Iris pigment epithelial cell (primary cell): ENCODE measurements at places on chromosomes 12 and 14.

DNA sequence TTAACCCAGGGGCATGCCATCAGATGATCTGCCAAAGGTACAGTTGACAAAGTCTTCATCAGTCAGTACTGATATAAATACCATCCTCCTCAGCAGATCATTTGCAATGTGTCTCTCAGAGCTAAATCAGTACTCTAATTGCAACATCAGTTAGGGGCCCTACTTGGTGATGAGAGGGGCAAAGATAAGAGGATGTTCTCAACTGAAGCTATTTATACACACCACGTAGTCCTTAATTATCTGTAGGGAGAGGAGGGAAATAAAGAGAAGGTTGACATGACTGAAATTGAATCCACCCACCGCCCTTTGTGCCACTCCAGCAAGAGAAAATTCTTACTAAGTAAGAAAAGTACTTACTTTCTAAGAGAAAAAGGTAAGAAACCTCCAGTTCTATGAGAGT, 157.8 kb upstream of the NUDT4 start:
- DNase-seq: no peak

GRCh38 chr14:93978735-93979134, 2.4 kb upstream of the ASB2 start:
- DNase-seq: no peak

DNA sequence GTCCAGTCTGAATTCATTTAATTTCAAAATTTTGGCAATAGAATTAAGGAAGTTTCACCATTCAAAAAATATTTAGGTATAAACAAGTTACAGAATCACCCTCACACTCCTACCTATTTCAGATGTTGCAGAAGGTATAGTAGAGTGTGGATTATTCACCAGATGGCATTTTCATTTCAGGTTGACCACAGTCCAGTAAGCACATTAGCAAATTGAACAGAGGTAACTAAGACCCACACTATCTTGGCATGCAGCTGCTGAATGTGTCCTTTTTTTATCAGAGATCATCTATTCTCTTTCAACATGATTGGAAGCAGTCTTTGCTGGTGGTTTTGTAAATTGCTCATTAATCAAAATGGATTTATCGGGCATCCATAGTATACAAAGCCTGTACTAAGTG, 151.8 kb upstream of the GARIN6 start:
- DNase-seq: no peak

- no peak for DNase-seq
Measured at GRCh38 chr12:71474791-71475190, 35.2 kb downstream of the LGR5 start.

DNA sequence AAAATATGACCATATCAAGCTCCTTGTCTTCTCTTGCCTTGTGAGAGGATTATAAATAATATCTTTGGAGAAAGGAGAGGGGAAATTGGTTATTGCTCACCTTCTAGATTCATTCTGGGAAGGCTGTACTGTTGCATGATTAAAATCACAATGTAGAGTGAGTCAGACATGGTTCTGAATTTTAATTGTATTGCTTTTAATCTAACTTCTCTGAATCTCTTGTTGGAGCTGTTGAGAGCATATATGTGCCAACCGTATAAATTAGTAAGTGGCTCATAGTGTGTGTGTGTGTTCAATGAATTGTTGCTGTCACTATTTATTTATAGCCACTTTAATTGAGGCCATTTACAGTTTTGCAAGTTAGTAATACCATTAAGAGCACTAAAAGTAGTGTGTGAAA, 56.1 kb downstream of the KCNJ8 start:
- no peak for DNase-seq

DNA sequence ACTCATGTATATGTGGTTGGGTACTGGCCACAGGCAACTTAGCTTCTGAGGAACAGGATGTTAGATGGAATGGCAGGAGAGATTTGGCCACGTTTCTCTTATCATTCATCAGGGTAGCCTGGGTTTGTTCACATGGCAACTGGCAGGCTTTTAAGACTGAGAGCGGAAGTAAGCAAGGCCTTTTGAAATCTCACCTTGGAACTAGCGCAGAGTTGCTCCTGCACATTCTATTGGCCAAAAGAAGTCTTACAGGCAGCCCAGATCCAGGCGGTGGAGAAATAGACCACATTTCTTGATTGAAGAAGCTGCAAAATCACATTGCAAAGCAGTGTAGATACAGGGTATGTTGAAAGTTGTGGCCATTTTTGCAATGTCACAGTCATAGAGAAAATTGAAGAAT, 3.7 kb downstream of the CLEC4A start:
- peak; percentile 8 for DNase-seq

GRCh38 chr14:73235531-73236155, 1.7 kb upstream of the PAPLN start:
- DNase-seq: no peak

GRCh38 chr12:69935651-69936100, 110.6 kb downstream of the MYRFL start:
- DNase-seq: no peak

DNA sequence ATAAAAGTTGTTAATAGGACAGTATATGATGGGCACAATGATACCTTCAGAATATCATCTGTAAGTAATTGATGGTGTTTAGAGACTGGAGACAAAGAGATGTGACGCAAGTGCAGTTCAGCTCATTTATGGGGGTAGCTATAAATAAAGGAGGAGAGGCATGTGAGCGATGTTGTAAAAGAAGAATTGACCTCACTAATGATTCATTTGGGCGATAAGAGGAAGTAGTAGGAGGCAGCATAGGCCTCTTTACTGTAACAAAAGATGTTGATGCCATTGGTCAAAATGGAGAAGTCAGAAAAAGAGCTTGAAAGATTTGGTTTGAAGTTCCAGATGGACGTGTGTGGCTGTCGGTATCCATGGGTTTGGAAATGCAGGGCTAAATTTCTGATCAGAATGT, 70.0 kb downstream of the FLRT2 start:
- peak; percentile 70 for DNase-seq

DNA sequence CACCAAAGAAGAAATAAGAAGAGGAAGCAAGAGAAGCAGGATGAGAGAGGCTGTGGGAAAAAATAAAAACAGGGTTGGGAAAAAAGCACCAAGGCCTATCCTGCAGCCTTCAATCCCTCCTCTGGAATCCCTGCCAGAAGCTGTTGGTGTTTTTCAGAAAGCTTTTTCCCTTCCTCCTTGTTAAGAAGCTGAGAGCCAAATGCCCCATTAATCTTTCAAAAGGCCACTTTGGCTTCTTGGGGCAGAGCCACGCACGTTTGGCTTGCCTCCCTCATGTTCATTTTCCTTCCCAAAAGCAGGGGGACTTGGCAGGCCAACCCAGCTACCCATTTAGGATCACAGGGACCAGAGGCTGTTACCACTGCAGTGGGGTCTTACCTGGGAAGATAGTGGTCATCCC, 365.3 kb downstream of the NUAK1 start:
- no peak for DNase-seq

DNA sequence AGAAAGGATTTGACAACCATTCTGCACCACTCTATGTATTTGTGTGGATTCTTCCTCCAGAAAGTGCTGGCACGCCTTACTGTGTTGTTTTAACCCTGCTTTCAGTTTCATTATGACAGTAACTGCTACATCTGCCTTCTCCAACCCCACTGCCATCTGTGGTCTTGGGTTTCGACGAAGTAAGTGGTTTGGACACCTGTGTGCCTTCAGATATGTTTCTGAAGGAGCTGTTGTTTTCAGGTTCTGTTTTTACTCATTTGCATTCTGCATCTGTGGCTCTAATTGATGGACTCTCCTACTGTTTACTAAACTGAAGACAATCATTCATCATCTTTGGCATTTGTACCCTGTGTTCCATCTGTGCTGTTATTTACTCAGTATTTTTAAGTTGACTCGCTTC, 4.1 kb downstream of the TSHR start:
- DNase-seq: no peak

GRCh38 chr14:30995689-30996088, 29.8 kb upstream of the AP4S1 start:
- no peak for DNase-seq

GRCh38 chr12:80709811-80710726, 2.6 kb downstream of the MYF6 start:
- no peak for DNase-seq

- peak; percentile 5 for DNase-seq
Measured at GRCh38 chr12:18932715-18933114, 194.8 kb downstream of the CAPZA3 start.

DNA sequence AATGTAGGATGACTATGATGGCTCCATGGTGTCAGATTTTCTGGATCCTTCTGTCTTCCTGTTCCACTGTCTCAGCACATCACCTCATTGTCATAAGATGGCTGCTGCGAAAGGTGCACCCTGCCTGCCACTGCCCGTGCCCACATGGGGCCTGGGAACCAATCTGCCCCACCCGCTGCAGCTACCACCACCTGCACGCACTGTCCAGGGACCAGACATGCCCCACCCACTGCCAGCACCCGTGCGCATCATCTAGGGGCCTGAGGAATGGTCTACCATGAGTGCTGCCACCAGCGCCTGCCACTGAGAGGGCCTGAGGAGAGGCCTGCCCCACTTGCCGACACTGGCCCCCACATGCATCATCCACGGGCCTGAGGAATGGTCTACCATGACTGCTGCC, 23.8 kb downstream of the CYP46A1 start:
- no peak for DNase-seq

GRCh38 chr12:5114436-5114835, 70.8 kb downstream of the KCNA5 start:
- DNase-seq: peak; percentile 11

DNA sequence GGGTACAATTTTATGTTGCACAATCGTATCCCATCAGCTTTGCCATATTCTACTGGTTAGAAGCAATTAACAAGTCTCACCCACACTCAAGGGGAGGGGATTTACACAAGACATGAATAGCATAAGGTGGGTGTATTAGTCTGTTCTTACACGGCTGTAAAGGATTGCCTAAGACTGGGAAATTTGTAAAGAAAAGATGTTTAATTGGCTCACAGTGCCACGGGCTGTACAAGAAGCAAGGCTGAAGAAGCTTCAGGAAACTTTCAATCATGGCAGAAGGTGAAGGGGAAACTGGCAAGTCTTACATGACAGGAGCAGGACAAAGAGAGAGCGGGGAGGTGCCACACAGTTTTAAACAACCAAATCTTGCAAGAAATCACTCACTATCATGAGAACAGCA, 231.8 kb upstream of the AMIGO2 start:
- no peak for DNase-seq

DNA sequence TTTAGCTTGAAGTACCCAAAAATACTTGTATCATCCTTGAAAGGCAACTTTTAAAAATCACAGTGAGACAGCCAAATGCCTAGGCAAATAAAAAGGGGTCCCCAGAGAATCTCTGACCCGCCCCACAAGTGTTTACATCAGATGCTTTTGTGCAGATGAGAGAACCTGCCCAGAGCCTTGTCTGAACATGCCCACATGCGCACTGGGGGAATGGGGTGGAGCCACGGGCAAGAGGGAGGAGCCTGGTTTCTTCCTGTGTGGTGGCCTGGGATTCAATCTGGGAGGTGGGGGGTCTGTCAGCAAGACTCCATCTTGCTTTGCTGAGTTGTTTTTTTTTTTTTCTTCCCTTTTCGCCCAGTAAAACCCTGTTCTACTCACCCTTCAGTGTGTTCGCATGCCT, 381.7 kb upstream of the CCDC196 start:
- no peak for DNase-seq

DNA sequence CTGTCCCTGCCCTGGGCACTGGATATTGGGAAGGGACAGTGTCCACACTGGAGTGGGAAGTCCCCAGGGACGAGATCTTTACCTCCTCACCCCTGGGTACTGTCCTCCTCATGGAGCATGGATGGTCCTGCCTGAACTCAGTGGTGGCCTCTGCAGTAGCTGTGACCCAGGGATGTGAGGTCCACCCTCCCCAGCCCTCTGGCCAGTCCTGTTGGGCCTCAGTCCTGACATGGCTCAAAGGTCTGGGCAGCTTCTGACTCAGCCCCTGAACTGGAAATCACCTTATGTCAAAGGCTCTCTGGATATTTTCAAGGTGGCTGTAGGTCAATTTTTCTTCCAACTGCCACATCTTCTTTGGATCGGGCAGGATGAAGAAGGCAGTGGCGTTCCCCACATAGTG, 24.4 kb downstream of the SERPINA1 start:
- no peak for DNase-seq

GRCh38 chr12:3496957-3497356, 6.0 kb downstream of the PRMT8 start:
- DNase-seq: no peak

- no peak for DNase-seq
Measured at GRCh38 chr14:97832776-97833175, 1035.6 kb downstream of the VRK1 start.

GRCh38 chr14:34004881-34005280, 54.0 kb upstream of the EGLN3 start:
- no peak for DNase-seq

GRCh38 chr12:110581931-110582275, 1.2 kb downstream of the PPTC7 start:
- no peak for DNase-seq

GRCh38 chr12:25494926-25495325, 58.2 kb downstream of the LMNTD1 start:
- no peak for DNase-seq

DNA sequence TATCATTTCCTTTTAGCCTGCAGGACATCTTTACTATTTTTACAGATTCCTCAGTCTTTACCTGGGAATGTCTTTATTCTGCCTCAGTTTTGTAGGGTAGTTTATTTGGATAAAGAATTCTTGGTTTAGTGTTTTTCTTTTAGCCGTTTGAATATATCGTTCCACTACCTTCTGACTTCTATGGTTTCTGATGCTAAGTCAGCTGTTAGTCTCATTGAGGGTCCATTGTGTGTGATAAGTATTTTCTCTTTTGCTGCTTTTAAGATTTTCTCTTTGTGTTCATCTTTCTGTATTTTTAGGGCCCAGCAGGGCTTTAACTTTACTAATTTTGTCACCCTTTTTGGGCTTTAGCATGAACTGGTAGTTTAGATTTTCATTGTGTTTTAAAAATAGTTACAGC, 113.5 kb downstream of the MNAT1 start:
- DNase-seq: no peak

- DNase-seq: peak; percentile 78
Measured at GRCh38 chr14:35875296-35875695, 49.2 kb downstream of the BRMS1L start.

DNA sequence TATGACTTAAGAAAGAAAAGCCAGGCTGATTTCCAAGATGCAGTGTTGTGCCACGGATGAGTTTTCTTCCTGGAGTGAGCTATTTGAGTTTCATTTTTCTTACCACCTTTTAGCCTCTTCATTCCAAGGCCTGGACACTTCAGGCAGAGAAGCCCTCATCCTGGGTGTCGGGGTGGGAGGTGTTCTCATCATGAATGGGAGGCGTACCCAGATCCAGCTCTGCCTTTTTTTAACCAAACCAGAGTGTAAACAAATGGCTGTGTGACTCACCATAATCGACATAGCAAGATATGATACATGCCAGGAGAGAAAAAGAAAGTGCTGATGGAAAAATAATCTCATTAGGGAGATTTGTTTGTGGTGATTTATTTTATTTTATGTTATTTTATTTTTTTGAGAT, 79.9 kb downstream of the ARF6 start:
- peak; percentile 96 for DNase-seq

GRCh38 chr12:107990325-107990724, 138.8 kb upstream of the WSCD2 start:
- DNase-seq: peak; percentile 20

GRCh38 chr14:20427231-20428009, 8.5 kb downstream of the KLHL33 start:
- DNase-seq: peak; percentile 71

- DNase-seq: no peak
Measured at GRCh38 chr12:95017482-95017881, 14.0 kb upstream of the NDUFA12 start.

GRCh38 chr14:61429316-61429715, 107.9 kb downstream of the PRKCH start:
- no peak for DNase-seq

GRCh38 chr12:4960030-4960429, 50.3 kb downstream of the KCNA1 start:
- no peak for DNase-seq

GRCh38 chr12:27285403-27285802, 41.3 kb downstream of the STK38L start:
- DNase-seq: peak; percentile 30
